ENCODE measurements at places on chromosomes 11 and 22. TPM values are rescaled to one million over a fixed set of nuclear protein-coding genes. Genes with fewer than 3 reads are reported as not detected.

GRCh38 chr11:37804666-37805065, 1206.6 kb upstream of the RAG2 start:
- no peaks in the 10 kb centered on the region for H3K36me3 ChIP-seq
- no peaks in the 10 kb centered on the region for H3K27me3 ChIP-seq
- no peaks in the 10 kb centered on the region for H3K4me1 ChIP-seq
- no peak overlapping the region for H3K4me3 ChIP-seq
- no peak overlapping the region for H3K27ac ChIP-seq

The CDCA5 gene
- 94.8 TPM for total RNA-seq

DNA sequence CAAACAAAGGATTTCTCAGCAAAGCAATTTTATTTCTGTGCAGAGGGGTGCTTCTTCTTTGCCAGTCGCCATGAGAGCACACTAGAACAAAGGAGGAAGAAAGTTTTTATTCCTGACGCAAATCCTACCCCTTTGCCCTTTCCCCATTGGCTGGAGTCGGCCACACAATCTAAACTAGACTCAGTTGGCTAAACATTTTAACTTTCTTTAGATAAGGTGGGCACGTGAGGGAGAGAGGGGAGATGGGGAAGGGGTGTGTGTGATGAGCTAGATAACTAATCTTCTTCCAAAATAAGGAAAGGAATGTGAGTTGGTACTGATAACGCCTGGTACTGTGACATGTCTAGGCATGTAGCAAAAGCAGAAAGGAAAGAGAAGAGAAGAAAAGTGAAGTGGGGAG, 626 bp downstream of the TRIM22 start:
- H3K27me3 ChIP-seq = no peaks in the 10 kb centered on the region
- H3K27ac ChIP-seq = peak overlapping the region; percentile 75
- no peak for DNase-seq
- peaks cover 26% of the 10 kb centered on the region for H3K36me3 ChIP-seq

The FXYD6 gene
- total RNA-seq = 16.3 TPM

DNA sequence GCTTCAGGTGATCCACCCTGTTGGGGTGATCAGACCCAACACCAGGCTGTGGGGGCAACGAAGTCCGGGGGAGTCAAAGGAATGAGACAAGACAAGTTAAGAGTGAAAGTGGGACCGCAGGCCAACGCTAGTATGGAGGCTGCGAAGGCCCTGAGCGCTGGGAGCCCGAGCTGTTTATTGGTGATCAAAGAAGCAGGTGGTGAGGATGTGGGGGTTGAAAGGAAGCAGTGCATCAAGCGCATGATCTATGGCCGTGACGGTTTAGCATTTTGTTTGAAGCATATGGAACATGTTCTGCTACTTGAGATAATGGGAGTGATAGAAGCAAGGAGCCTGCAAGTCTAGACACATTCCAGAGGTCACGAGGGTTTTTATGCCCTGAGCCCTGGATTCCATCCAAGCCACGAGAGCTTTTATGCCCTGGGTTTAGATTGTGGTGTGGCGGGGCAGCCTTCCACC, 49.5 kb downstream of the MCHR1 start:
- H3K4me3 ChIP-seq = no peak overlapping the region
- H3K27ac ChIP-seq = peak overlapping the region; percentile 59
- no peaks in the 10 kb centered on the region for H3K27me3 ChIP-seq
- H3K4me1 ChIP-seq = no peaks in the 10 kb centered on the region
- no peak for DNase-seq
- H3K36me3 ChIP-seq = no peaks in the 10 kb centered on the region

- H3K27ac ChIP-seq = no peak overlapping the region
- H3K36me3 ChIP-seq = no peaks in the 10 kb centered on the region
- H3K4me1 ChIP-seq = no peaks in the 10 kb centered on the region
These were observed 21.8 kb downstream of the CACNA1I start for GRCh38 chr22:39592081-39593065.

DNA sequence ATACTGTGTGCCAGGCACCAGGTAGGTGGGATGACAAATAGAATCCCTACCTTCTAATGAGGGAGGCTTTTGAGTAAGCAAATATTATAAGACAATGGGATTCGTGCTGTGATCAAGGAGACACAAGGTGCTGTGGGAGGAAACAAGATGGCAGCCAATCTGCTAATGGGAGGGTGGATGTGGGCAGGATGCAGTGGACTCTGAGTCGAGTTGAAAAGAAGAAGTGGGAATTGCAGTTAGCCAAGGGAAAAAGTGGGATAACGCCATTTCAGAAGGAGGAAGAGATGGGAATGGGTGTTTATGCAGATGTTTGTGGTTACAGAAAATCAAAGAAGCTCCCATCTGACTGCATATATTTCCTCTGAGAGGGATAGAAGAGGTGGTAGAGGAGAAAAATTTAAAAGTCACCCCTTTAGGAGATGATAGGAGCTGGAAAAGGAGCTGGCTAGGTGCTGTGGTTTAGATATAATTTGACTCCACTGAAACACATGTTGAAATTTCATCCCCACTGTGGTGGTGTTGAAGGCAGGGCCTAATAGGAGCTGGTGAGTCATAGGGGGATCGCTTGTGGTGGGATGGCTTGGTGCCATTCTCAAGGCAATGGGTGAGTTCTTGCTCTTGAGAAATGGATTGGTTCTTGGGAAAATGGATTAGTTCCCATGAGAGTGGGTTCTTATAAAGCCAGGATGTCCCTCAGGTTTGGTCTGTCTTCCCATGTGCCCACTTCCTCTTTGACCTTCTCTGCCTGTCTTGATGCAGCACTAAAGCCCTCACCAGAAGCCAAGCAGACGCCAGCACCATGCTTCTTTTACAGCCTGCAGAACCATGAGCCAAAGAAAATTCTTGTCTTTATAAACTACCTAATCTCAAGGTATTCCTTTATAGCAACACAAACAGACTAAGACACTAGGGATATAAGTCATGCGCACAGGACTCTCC, 30.0 kb upstream of the POU2AF1 start:
- no peaks in the 10 kb centered on the region for H3K4me1 ChIP-seq
- DNase-seq = no peak
- H3K27ac ChIP-seq = no peak overlapping the region
- no peaks in the 10 kb centered on the region for H3K36me3 ChIP-seq
- no peak overlapping the region for H3K4me3 ChIP-seq

The TMPRSS4 gene
- not detected for total RNA-seq

DNA sequence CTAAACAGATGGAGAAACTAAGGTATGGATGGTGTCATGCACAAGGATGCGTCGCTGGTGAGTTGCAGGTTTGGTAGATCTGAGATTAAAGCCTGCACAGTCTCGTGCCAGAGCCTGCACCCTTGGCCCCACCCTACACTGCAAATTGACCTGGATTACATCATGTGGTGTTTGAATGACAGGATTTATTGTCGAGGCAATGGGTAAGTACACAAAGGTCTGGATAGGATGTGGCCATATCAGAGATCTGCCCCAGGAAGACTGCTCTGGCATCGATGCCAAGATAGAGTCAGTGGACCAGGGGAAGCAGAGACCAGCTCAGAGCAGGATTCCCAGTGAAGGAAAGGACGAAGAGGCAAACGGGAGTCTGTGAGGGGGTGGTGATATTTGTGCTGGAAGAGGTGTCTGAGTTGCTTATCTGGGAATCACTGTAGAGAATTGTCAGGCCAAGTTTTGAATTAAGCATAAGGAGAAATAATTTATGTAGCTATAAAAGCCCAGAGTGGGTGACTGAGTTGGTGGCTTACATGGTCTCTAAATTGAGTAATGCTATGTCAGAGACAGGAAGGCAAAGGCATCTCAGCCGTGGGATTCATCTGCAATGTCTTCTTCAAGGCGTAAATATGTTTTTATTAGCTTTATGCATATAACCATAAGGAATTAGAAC, 499.6 kb upstream of the B3GAT1 start:
- H3K4me1 ChIP-seq = no peaks in the 10 kb centered on the region
- no peaks in the 10 kb centered on the region for H3K27me3 ChIP-seq
- H3K27ac ChIP-seq = no peak overlapping the region
- H3K36me3 ChIP-seq = no peaks in the 10 kb centered on the region
- no peak for DNase-seq

The PHOX2A gene
- 1.4 TPM for total RNA-seq

The FAM227A gene
- 4.2 TPM for total RNA-seq

GRCh38 chr11:532986-533585, 2.3 kb downstream of the HRAS start:
- no peak for DNase-seq
- peaks cover 10% of the 10 kb centered on the region for H3K36me3 ChIP-seq
- H3K27ac ChIP-seq = no peak overlapping the region

DNA sequence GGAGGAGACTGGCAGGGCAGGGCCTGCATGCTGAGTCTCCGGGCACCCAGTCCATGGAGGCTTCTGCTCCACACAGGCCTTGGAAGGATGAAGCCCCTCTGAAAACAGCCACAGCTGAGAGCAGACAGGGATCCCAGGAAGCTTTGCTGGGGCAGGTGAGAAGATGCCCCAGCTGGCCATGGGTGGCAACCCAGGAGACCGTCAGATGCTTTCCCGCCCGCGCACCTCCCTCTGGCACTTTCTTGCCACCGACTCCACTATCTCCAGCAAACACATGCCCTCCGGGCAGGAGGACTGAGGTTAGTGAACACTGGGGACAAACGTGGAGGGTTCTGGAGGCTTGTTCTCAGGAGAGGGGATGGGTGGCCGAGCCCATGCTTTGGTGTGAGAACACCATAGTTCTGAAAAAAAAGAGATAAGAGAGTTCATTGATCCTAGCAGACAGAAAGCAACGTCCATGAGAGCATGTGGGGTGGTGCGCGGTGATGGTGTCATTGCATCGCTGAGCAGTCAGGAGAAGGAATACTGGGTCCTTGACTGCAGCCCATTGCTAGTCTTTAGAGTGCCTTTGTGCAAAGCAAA, 2.3 kb downstream of the C1QTNF6 start:
- no peak overlapping the region for H3K4me3 ChIP-seq
- no peak overlapping the region for H3K27ac ChIP-seq
- peaks cover 5% of the 10 kb centered on the region for H3K4me1 ChIP-seq
- no peak for DNase-seq
- peaks cover 5% of the 10 kb centered on the region for H3K36me3 ChIP-seq
- H3K27me3 ChIP-seq = no peaks in the 10 kb centered on the region

DNA sequence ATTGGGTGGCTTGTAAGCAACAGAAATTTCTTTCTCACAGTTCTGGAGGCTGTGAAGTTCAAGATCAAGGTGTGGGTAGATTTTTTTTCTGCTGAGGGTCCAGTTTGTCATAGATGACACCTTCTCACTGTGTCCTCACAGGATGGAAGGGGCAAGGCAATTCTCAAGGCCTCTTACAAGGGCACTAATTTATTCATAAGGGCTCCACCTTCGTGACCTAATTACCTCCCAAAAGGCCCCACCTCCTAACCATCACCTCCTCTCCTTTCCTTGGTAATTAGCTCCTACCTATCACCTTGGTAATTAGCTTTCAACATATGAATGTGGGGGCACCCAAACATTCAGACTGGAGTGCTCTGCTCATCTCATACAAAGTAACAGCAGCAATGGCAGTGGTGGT, 92.3 kb upstream of the CD44 start:
- no peak for DNase-seq
- H3K27me3 ChIP-seq = no peaks in the 10 kb centered on the region
- no peak overlapping the region for H3K27ac ChIP-seq
- no peaks in the 10 kb centered on the region for H3K4me1 ChIP-seq
- no peaks in the 10 kb centered on the region for H3K36me3 ChIP-seq

The CCS gene
- 57.5 TPM for total RNA-seq

GRCh38 chr11:44416776-44417175, 106.8 kb upstream of the ALX4 start:
- no peak overlapping the region for H3K4me3 ChIP-seq
- no peaks in the 10 kb centered on the region for H3K4me1 ChIP-seq
- 0 out of 3 replicates have a peak, but pooled peaks cover 2% of the 10 kb centered on the region for H3K36me3 ChIP-seq

DNA sequence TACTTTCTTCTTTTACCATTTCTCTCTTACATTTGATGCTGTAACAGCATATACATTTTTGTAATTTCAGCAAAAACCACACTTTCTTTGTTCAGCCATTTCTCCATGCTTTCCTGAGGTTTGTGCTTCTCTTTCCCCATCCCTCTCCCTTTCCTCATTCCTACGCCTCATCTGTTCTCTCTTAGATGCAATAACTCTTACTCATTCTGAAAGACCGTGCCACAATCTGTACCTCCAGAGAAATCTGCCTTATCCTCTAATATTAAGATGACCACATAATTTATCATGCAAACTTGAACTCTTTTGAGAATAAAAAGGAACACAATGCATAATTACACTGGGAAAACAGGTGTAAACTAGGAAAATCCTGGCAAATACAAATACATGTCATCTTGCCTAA, 588.9 kb downstream of the JRKL start:
- H3K27me3 ChIP-seq = no peaks in the 10 kb centered on the region
- H3K4me3 ChIP-seq = no peak overlapping the region
- no peaks in the 10 kb centered on the region for H3K4me1 ChIP-seq
- H3K36me3 ChIP-seq = peaks cover 4% of the 10 kb centered on the region
- no peak overlapping the region for H3K27ac ChIP-seq

- H3K36me3 ChIP-seq = no peaks in the 10 kb centered on the region
- H3K4me3 ChIP-seq = no peak overlapping the region
- peaks cover 5% of the 10 kb centered on the region for H3K4me1 ChIP-seq
- DNase-seq = no peak
These were observed 2.9 kb downstream of the INPP5J start for GRCh38 chr22:31125521-31126117.

GRCh38 chr11:32885556-32885955, 7.1 kb upstream of the QSER1 start:
- no peaks in the 10 kb centered on the region for H3K4me1 ChIP-seq
- no peaks in the 10 kb centered on the region for H3K27me3 ChIP-seq

GRCh38 chr22:35226958-35227647, 30.2 kb upstream of the HMGXB4 start:
- H3K27me3 ChIP-seq = peaks cover 2% of the 10 kb centered on the region
- no peaks in the 10 kb centered on the region for H3K4me1 ChIP-seq
- no peak overlapping the region for H3K4me3 ChIP-seq
- no peak overlapping the region for H3K27ac ChIP-seq

The NAV2 gene
- total RNA-seq = 46.3 TPM

The EEF1G gene
- total RNA-seq = 1,800 TPM

The HEPHL1 gene
- total RNA-seq = 0.07 TPM

GRCh38 chr11:13761250-13761649, 92.8 kb downstream of the FAR1 start:
- H3K27ac ChIP-seq = no peak overlapping the region
- peaks cover 2% of the 10 kb centered on the region for H3K4me1 ChIP-seq
- no peaks in the 10 kb centered on the region for H3K36me3 ChIP-seq
- H3K4me3 ChIP-seq = no peak overlapping the region
- no peaks in the 10 kb centered on the region for H3K27me3 ChIP-seq

GRCh38 chr11:96456111-96456510, 66.3 kb downstream of the JRKL start:
- no peak for DNase-seq
- no peak overlapping the region for H3K27ac ChIP-seq

DNA sequence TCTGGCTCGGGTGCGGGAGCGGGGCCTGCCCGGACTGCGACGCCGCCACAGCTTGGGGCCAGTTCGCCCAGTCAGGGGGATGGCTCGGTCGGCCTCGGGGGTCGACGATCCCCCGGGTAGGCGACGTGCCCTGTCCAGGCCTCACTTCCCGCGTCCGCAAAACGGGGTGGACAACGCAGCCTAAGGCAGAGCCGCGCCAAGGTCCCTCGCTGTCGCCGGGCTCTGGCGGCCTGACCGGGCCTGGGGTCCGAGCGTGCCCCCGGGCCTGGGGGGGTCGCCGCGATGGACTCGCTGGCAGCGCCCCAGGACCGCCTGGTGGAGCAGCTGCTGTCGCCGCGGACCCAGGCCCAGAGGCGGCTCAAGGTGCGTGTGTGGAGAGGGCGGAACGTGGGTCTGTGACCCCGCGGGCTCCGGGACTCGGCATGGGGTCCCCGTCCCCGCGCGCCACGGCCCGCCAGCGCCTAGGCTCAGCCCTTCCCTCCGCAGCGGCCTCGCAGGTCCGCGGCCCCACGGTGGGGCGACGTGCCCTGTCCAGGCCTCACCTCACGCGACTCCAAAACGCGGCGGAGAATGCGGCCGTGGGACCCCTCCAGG, 4.2 kb downstream of the SEPTIN5 start:
- no peak for DNase-seq
- H3K36me3 ChIP-seq = peaks cover 14% of the 10 kb centered on the region
- H3K4me1 ChIP-seq = peaks cover 2% of the 10 kb centered on the region
- H3K27ac ChIP-seq = no peak overlapping the region
- H3K27me3 ChIP-seq = peaks cover 44% of the 10 kb centered on the region
- H3K4me3 ChIP-seq = peak overlapping the region; percentile 32

The OR52I2 gene
- not detected for total RNA-seq
